ENCODE measurements at places on chromosomes 5 and 9. TPM values are rescaled to one million over a fixed set of nuclear protein-coding genes. Genes with fewer than 3 reads are reported as not detected.

The DMRT1 gene
- not detected for total RNA-seq

The UNC13B gene
- total RNA-seq: 28.8 TPM

The TLX3 gene
- not detected for total RNA-seq

The PCDHGA2 gene
- 6.5 TPM for total RNA-seq

The DOCK8 gene
- 49.0 TPM for total RNA-seq

The SEC24A gene
- total RNA-seq: 22.6 TPM

Data from subcutaneous adipose tissue (tissue), 4 donors.